ENCODE measurements at places on chromosomes 12 and 14. TPM values are rescaled to one million over a fixed set of nuclear protein-coding genes. Genes with fewer than 3 reads are reported as not detected.

GRCh38 chr12:2336409-2336829, 283.6 kb downstream of the CACNA1C start:
- H3K36me3 ChIP-seq, result no peaks in the 10 kb centered on the region
- H3K27me3 ChIP-seq, result no peaks in the 10 kb centered on the region
- no peak overlapping the region for H3K27ac ChIP-seq
- H3K4me3 ChIP-seq, result no peak overlapping the region

DNA sequence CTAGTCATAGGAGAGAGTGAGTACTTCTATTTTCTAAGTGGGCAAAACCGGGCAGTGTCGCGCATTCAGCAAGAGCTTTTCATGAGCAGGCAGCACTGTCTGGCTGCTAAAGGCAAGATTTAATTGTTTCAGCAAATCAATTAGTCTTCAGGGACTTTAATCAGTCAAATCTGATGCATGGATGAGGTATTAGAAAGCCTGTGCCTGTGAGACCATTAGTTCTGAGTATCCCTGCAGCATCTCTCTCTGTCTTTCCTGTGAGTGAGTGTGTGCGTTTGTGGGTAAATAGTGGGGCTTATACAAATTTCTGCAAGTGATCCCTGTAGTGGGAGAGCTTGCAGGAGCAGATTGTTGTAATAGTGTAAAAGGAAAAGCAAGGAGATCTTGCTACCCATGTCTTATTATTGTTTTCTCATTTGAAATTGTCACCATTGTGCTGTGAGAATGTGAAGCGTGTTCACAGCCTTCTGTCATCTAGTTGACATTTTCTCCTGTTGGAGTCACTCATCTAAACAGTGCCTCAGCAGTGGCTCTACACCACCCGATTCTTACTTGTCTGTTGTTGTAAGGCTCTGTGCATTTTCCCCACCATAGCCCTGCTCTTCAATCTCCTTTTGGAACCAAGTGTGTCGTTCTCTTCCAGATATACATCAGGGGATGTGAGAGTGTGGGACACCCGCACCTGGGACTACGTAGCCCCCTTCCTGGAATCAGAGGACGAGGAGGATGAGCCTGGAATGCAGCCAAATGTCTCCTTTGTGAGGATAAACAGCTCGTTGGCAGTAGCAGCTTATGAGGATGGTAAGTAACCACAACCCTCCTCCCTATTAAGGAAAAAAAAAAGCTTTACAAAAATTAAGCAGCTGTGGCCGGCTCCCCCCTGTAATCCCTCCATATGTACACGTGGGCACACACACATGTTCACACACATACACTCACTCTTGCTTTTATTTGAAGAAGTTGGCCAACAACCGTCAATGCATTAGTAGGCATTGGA, 53.6 kb downstream of the FBXW8 start:
- H3K27ac ChIP-seq, result no peak overlapping the region
- no peaks in the 10 kb centered on the region for H3K27me3 ChIP-seq
- DNase-seq, result no peak
- no peaks in the 10 kb centered on the region for H3K4me1 ChIP-seq

GRCh38 chr14:96260341-96260821, 4.4 kb downstream of the BDKRB1 start:
- H3K27ac ChIP-seq, result no peak overlapping the region
- no peak overlapping the region for H3K4me3 ChIP-seq
- H3K4me1 ChIP-seq, result no peaks in the 10 kb centered on the region

Gene PRKD1
- 0.43 TPM for total RNA-seq

- H3K4me1 ChIP-seq, result no peaks in the 10 kb centered on the region
- no peak for DNase-seq
- peaks cover 27% of the 10 kb centered on the region for H3K27me3 ChIP-seq
- no peak overlapping the region for H3K4me3 ChIP-seq
- H3K36me3 ChIP-seq, result no peaks in the 10 kb centered on the region
These were observed 49.3 kb downstream of the DLK1 start for GRCh38 chr14:100775831-100776591.

Gene CELA1
- total RNA-seq, result 0.88 TPM

DNA sequence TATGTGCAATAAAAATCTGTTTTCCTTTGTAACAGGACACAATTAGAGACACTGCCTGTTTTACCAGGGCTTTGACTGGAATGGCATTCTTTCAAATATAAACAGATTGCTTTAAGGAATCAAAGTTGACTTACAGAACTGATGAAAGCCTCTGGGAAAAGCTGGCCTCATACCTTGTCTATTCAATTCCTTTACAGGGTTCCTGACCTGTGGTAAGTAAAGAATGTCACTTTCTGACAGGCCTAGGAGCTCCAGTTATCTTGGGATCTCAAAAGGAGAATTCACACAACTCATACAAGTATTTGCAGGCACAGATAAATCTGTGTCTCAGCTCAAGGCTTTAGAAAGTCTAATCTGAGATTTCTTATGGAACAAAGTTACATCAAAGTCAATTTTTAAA, 88.4 kb downstream of the BCAT1 start:
- H3K4me3 ChIP-seq, result no peak overlapping the region
- no peaks in the 10 kb centered on the region for H3K4me1 ChIP-seq

Gene CLEC4D
- not detected for total RNA-seq

DNA sequence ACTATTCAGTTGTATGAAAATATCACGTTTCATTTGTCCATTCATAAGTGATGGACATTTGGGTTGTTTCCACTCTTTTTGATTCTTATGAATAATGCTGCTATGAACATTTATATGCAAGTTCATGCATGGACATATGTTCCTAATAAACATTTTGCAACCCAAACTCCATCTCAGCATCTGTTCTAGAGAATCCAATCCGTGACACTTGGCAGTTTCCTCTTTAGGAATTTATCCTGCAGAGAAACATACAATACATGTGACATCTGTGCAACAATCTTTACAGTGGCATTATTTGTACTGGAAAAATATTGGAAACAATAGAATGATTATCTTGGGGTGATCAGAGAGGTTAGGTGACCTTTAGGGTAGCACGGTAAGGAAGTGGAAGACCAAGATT, 290.8 kb upstream of the SRRM4 start:
- no peak for DNase-seq
- no peaks in the 10 kb centered on the region for H3K27me3 ChIP-seq
- no peak overlapping the region for H3K27ac ChIP-seq
- H3K36me3 ChIP-seq, result no peaks in the 10 kb centered on the region

DNA sequence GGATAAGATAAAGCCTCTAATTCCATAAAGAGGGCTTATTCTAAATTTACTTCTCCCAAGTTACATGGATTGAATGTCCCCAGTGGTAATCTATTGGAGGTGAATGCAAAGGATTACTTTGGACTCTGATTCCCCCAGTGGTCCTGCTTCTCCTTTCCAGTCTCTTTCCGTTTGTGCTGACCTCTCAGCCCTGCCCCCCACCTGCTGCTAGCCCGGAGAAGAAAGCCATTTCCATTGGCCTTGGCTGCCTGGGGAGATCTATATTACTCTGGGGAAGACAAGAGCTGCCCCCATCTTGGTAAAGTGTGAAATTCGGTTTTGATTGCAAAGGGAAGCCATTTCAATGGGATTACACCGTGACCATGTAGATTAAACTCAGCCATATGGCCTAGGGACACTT, 13.3 kb downstream of the ASCL1 start:
- no peaks in the 10 kb centered on the region for H3K4me1 ChIP-seq
- H3K27me3 ChIP-seq, result peaks cover 14% of the 10 kb centered on the region
- DNase-seq, result no peak
- H3K36me3 ChIP-seq, result no peaks in the 10 kb centered on the region
- H3K4me3 ChIP-seq, result no peak overlapping the region
- H3K27ac ChIP-seq, result no peak overlapping the region

DNA sequence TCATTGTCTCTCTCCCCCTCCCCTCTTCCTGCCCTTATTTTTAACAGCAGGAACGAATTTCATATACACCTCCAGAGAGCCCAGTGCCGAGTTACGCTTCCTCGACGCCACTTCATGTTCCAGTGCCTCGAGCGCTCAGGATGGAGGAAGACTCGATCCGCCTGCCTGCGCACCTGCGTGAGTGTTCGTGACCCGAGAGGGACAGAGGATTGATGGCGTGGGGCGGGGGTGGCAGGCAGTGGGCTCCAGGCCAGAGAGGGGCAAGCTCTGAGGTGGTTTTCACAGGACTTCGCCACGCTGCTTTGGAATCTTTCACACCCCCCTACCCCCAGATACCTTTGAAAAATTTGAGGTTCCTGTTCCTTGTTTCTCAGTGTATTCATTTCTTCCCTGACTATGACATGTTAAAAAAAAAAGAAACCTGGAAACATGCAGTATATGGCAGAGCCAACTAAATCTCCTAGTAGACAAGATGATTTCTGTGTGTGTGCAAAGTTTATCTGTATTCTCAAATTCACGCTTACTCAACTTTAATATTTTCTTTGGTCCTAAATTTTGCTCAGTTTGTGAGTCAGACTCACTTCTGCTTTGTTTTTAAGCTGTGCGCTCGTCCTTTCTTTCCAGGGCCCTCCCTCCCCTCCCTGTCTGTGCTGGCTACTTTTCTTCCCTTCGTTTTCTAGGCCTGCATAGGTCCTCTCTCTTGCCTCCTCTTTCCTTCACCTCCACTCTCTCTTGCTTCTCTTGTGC, 103.1 kb downstream of the ETV6 start:
- H3K27me3 ChIP-seq, result no peaks in the 10 kb centered on the region
- DNase-seq, result no peak
- no peaks in the 10 kb centered on the region for H3K4me1 ChIP-seq
- no peak overlapping the region for H3K27ac ChIP-seq
- H3K36me3 ChIP-seq, result no peaks in the 10 kb centered on the region

DNA sequence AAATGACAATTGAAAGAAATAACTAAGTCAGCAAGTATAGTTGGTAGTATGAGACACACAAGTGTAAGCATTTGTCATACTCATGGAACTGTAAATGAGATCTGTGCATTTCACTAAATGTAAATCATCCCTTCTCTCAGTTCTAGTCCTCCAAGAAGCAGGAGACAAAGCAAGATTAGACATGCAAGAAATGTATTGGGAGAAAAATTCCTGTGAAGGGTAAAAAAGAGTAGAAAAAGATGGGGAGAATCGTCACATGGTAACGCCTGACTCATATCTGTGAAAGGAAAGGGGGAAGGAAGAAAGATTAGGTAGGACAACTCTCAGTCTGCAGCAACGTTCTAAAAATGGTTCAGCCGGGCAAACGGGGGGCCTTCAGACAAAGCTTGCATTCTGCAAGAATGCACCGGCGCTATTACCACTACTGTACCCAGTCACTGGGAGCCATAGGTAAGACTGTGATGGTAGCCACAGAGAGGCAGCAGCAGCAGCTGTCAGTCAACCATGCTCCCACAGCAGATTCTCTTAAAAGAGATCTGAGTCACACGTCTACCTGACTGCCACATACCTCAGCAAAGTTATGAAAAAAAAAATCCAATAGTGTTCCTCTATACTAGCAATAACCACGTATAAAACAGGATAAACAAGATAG, 18.0 kb upstream of the RFX4 start:
- DNase-seq, result no peak
- H3K36me3 ChIP-seq, result no peaks in the 10 kb centered on the region
- H3K27ac ChIP-seq, result no peak overlapping the region

GRCh38 chr12:21526721-21527345, 737 bp downstream of the SPX start:
- DNase-seq, result no peak
- H3K4me3 ChIP-seq, result peak overlapping the region; percentile 66
- no peak overlapping the region for H3K27ac ChIP-seq
- no peaks in the 10 kb centered on the region for H3K36me3 ChIP-seq
- H3K27me3 ChIP-seq, result peaks cover 10% of the 10 kb centered on the region

GRCh38 chr14:87632796-87633195, 360.2 kb downstream of the GALC start:
- H3K36me3 ChIP-seq, result no peaks in the 10 kb centered on the region
- H3K27ac ChIP-seq, result no peak overlapping the region
- no peaks in the 10 kb centered on the region for H3K4me1 ChIP-seq

DNA sequence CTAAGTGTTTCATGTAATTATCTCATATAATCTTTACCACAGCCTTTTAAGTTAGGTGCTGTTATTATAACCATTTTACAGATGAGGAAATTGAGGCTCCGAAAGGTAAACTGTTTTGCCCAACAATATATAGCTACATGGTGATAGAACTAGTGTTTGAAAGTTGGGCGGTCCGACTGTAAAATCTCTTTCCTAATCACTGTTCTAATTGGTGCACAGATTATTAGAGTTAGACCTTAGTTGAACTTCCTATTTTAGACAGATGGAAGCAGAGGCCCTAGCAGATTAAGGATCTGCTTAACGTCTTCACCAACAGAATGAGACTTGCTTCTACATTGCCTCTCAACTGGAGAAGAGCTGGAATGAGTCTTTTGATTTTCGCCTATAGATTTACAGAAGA, 30.0 kb upstream of the DUSP6 start:
- no peak overlapping the region for H3K4me3 ChIP-seq
- no peak overlapping the region for H3K27ac ChIP-seq
- no peak for DNase-seq
- no peaks in the 10 kb centered on the region for H3K27me3 ChIP-seq

Gene GPR65
- total RNA-seq, result 13.4 TPM

All from T-cell (primary cell).